Adrenal gland (tissue), 19 donors: ENCODE measurements at places on chromosomes 13 and 19.

DNA sequence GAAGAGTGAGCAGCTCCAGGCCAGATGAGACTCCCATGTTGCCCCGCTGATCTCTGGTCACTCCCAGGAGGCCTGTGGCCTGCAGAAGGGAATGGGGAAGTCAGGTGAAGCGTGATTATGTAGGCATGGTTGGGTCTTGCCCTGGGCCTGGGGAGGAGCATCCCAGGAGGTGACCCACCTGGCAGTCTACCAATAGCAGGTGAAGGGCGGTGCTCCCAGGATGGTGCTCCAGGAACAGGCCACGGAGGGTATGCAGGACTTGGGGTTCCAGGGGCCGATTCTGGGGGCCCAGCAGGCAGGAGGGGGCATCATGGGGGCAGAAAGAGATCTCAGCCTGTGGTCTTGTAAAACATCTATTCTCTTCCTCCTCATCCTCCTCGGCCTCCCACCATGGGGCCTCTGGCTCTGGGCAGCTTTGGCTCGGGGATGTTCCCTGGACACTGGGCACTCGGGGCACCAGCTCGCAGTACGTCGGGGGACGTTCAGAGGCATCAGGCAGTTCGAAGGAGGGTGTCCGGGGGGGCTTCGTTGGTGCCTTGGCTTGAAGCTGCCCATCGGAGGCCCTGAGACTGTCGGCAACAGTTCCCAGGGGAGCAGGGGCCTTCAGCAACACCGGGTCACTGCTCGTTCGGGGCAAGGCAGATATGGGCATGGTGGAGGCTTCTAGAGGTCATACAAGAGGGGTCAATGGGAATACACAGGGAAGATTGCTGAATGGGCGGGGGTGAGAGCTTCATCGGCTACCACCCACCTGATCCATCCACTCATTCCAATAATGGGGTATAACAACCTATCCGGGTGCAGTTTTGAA, 12.4 kb downstream of the SH2D3A start:
- no peak for DNase-seq
- H3K36me3 ChIP-seq, result no peaks in the 10 kb centered on the region
- peaks cover 9% of the 10 kb centered on the region for H3K4me1 ChIP-seq

DNA sequence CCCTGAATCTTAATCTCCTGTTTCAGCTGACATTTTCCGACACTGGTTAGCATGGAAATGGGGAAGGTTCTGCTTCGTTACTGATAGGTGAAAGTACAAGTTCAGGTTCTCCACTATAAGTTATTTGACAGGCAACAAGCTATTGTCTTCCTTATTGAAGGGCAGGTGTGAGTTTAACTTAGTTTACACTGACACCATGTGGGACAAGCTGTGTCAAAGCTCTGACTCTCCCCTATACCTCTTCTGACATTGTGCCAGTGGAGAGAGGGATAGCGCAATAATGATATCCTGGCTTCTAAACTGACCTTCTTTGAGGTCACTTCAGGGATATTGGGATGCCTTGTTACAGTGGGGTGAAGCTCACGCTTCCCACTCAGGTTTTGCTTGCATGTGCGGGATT, 587.0 kb upstream of the SLITRK5 start:
- no peaks in the 10 kb centered on the region for H3K27me3 ChIP-seq
- H3K4me3 ChIP-seq, result no peak overlapping the region
- H3K27ac ChIP-seq, result no peak overlapping the region
- no peaks in the 10 kb centered on the region for H3K4me1 ChIP-seq

GRCh38 chr19:17246681-17247425, 1.1 kb upstream of the NR2F6 start:
- H3K4me1 ChIP-seq, result peaks cover 22% of the 10 kb centered on the region
- no peaks in the 10 kb centered on the region for H3K36me3 ChIP-seq
- peak overlapping the region; percentile 62 for H3K27ac ChIP-seq
- DNase-seq, result no peak

DNA sequence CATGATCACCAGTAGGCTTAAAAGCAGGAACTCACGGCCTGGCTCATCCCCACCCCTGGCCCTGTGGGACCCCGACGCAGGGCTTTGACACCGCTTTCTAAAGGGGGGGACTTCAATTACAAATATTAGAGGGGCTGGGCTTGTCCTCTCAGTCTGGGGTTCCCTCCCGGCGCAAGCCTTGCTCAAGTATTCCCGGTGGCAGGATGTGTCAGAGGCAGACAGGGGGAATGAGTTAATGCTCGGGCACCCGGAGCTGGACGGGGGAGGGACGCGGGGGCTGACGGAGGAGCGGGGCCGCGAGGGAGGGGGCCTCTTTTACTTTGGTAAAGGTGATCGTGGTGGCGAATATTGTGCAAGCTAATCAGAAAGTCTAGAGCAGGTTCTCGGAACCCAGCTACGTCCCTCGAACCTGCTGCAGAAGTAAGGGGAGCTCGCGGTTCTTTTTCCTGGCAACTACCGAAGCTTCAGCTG, 1.1 kb downstream of the FGF14 start:
- peak; percentile 72 for DNase-seq
- H3K4me1 ChIP-seq, result no peaks in the 10 kb centered on the region
- H3K27me3 ChIP-seq, result peaks cover 4% of the 10 kb centered on the region

- H3K27me3 ChIP-seq, result no peaks in the 10 kb centered on the region
- no peak overlapping the region for H3K4me3 ChIP-seq
- no peaks in the 10 kb centered on the region for H3K36me3 ChIP-seq
- DNase-seq, result no peak
- H3K4me1 ChIP-seq, result no peaks in the 10 kb centered on the region
Measured at GRCh38 chr13:40161931-40162330, 504.5 kb downstream of the FOXO1 start.

DNA sequence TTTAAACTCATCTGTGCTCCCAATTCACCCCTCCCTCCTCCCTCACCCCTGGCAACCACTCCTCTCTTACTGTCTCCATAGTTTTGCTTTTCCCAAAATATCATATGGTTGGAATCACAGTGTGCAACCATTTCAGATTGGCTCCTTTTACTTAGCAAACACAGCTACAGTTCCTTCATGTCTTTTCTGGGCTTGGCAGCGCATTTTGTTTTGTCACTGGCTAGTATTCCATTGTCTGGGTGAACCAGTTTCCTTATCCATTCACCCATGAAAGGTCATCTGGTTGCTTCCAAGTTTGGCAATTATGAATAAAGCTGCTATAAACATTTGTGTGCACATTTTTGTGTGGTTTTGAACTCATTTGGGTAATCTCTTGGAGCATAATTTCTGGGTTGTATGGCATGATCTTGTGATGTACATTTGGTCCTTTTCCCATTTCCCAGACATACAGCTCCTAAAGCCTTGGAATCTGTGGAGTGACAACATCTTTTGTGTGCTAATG, 23.9 kb upstream of the GAS6 start:
- no peaks in the 10 kb centered on the region for H3K36me3 ChIP-seq
- H3K27ac ChIP-seq, result no peak overlapping the region
- DNase-seq, result no peak
- H3K27me3 ChIP-seq, result no peaks in the 10 kb centered on the region
- H3K4me1 ChIP-seq, result no peaks in the 10 kb centered on the region
